Spinal cord (tissue), 10 donors: ENCODE measurements at places on chromosomes 12 and 14. TPM values are rescaled to one million over a fixed set of nuclear protein-coding genes. Genes with fewer than 3 reads are reported as not detected.

The A2M gene
- 263 TPM for total RNA-seq

The CLEC9A gene
- 0.59 TPM for total RNA-seq

The EXOC3L4 gene
- total RNA-seq, result not detected

The EIF5 gene
- 120 TPM for total RNA-seq

The MGAT4C gene
- 9.5 TPM for total RNA-seq

The KRT73 gene
- total RNA-seq, result not detected

The KRT86 gene
- 0.10 TPM for total RNA-seq

The GPX2 gene
- total RNA-seq, result 0.30 TPM

The EAPP gene
- 67.2 TPM for total RNA-seq

The MBIP gene
- 23.5 TPM for total RNA-seq

The P2RX2 gene
- 0.06 TPM for total RNA-seq

The NOVA1 gene
- total RNA-seq, result 58.2 TPM

The FSCB gene
- 0.10 TPM for total RNA-seq

The DDX23 gene
- total RNA-seq, result 44.0 TPM

The GYS2 gene
- total RNA-seq, result 0.06 TPM

The CIT gene
- total RNA-seq, result 51.0 TPM

The TAS2R42 gene
- not detected for total RNA-seq

The ZC3H14 gene
- total RNA-seq, result 92.2 TPM

The ACOT6 gene
- total RNA-seq, result not detected

The GALNT6 gene
- total RNA-seq, result 5.0 TPM

The WNT1 gene
- total RNA-seq, result not detected

The VCPKMT gene
- total RNA-seq, result 9.4 TPM

The SAMD4A gene
- total RNA-seq, result 31.2 TPM

The PRKD1 gene
- 22.1 TPM for total RNA-seq

The SYNDIG1L gene
- total RNA-seq, result 8.7 TPM

The TMEM30B gene
- total RNA-seq, result 11.8 TPM

The OR4Q2 gene
- not detected for total RNA-seq

The NCKAP5L gene
- total RNA-seq, result 21.0 TPM

The IL23A gene
- total RNA-seq, result not detected

The LIN7A gene
- total RNA-seq, result 12.0 TPM

The IPO4 gene
- 28.2 TPM for total RNA-seq

The CLEC12A gene
- 0.33 TPM for total RNA-seq

The ITGB7 gene
- 0.61 TPM for total RNA-seq

The ACSS3 gene
- total RNA-seq, result 26.0 TPM

The ART4 gene
- 0.17 TPM for total RNA-seq

The LALBA gene
- total RNA-seq, result not detected

The SIX1 gene
- 24.1 TPM for total RNA-seq

The FGF23 gene
- total RNA-seq, result not detected

The HOXC4 gene
- total RNA-seq, result 10.0 TPM

The RNASE7 gene
- not detected for total RNA-seq

The REC8 gene
- 21.8 TPM for total RNA-seq

The CABP1 gene
- total RNA-seq, result 6.8 TPM

The HOXC10 gene
- total RNA-seq, result not detected

The SYT10 gene
- 6.6 TPM for total RNA-seq

The ZBTB42 gene
- 2.3 TPM for total RNA-seq

The RPS6KL1 gene
- total RNA-seq, result 22.0 TPM

The KRT77 gene
- 0.10 TPM for total RNA-seq

The PZP gene
- total RNA-seq, result 0.59 TPM

The COX6A1 gene
- total RNA-seq, result 731 TPM

The BCAT1 gene
- 30.0 TPM for total RNA-seq

The PIK3C2G gene
- 0.40 TPM for total RNA-seq

The PROX2 gene
- total RNA-seq, result not detected

The CSRP2 gene
- 26.8 TPM for total RNA-seq

The IL26 gene
- total RNA-seq, result not detected

The RPL41 gene
- 970 TPM for total RNA-seq

The OTOGL gene
- total RNA-seq, result 0.59 TPM

The RIN3 gene
- 3.8 TPM for total RNA-seq
